Stimulated activated naive B cell treated with anti-CD40 and anti-IgM and Interleukin-4, amounts not matched to agents 10 μg/mL and 1 μg/mL and 100 μg/mL, for 72 hours (primary cell): ENCODE measurements at places on chromosomes 3 and 15.

DNA sequence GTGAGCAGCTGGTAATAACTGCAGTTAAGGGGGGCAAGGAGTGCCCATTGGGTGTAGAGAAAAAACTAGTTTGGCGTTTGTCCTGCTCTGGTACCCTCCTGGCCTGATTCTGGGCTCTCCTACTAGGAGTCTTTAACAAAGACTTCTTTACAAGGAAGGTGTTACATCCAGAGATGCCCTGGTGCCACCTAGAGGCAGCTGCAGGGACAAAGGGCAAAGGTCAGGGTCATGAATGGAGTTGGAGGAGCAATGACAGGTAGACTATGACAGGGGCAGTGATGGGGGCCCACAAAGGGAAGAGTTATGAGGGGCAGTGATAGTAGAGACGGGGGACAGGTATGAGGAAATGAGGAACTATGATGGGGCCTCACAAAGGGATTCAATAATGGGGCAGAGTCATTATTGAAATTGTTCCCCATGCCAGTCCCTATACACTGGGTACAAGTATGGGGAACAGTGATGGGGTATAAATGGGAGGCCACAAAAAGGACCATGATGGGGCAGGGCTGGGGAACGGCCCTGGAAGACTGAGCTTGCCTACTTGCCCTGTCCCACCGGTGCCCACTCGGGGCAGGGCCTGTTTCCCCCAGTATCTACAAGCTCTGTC lies 7.9 kb downstream of the CCDC71 start:
- no peaks in the 10 kb centered on the region for H3K27me3 ChIP-seq
- H3K27ac ChIP-seq = peak overlapping the region; percentile 42
- H3K4me3 ChIP-seq = no peak overlapping the region
- DNase-seq = peak; percentile 38
- H3K4me1 ChIP-seq = peaks cover 11% of the 10 kb centered on the region
- H3K36me3 ChIP-seq = peaks cover 2% of the 10 kb centered on the region

- no peaks in the 10 kb centered on the region for H3K27me3 ChIP-seq
- DNase-seq = no peak
- no peak overlapping the region for H3K4me3 ChIP-seq
- H3K4me1 ChIP-seq = no peaks in the 10 kb centered on the region
Measured at GRCh38 chr3:174791161-174791560, 68.0 kb upstream of the NAALADL2 start.

DNA sequence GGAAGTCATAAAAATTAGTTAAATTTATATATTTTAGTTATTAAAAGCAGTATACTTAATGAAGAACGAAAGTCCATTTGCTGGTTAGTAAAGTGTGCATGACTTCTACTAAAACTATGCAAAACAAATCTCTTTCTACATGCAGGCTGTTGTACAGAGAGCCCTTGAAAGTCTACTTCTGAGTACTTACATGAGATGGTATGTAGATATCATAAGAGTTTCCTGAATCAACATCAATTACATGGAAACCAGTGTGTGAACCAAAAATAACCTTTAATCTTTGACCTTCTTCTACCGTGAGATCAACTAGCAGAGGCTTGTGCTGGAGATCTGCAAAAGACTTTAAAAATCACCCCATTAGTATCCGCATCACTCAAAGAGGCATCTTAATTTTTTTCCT lies 42.1 kb upstream of the SLC2A2 start:
- DNase-seq = no peak
- no peaks in the 10 kb centered on the region for H3K27me3 ChIP-seq
- no peak overlapping the region for H3K27ac ChIP-seq
- H3K36me3 ChIP-seq = no peaks in the 10 kb centered on the region

DNA sequence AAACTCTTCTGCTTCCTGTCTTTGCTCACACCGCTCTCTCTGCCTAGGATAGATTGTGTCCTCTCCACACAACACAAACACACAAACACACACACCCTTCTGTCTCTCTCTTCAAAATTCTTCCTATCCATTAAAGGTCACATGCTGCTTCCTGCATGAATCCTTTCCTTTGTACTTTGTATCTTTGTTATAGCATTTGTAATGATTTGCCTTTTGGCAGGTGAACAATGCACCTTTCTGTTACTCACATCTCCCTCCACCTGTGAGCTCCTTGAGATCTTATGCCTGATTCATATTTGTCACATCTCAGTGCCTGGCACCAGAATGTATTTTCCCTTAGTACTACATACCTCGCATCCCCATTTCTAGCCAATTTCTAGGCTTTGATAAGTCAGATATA lies 251.4 kb upstream of the UMPS start:
- H3K27ac ChIP-seq = no peak overlapping the region
- H3K4me1 ChIP-seq = no peaks in the 10 kb centered on the region
- no peak overlapping the region for H3K4me3 ChIP-seq
- no peaks in the 10 kb centered on the region for H3K36me3 ChIP-seq

- no peak for DNase-seq
- peaks cover 61% of the 10 kb centered on the region for H3K27me3 ChIP-seq
- H3K36me3 ChIP-seq = no peaks in the 10 kb centered on the region
- no peak overlapping the region for H3K27ac ChIP-seq
Measured at GRCh38 chr3:184563941-184564684, 2.5 kb downstream of the EPHB3 start.

- no peak overlapping the region for H3K4me3 ChIP-seq
- no peaks in the 10 kb centered on the region for H3K36me3 ChIP-seq
- H3K4me1 ChIP-seq = peaks cover 36% of the 10 kb centered on the region
- no peak for DNase-seq
- peak overlapping the region; percentile 42 for H3K27ac ChIP-seq
- peaks cover 4% of the 10 kb centered on the region for H3K27me3 ChIP-seq
Measured at GRCh38 chr15:101152914-101153313, 98.9 kb downstream of the CHSY1 start.

GRCh38 chr15:67051088-67052045 lies 14.0 kb upstream of the SMAD3 start:
- no peak overlapping the region for H3K4me3 ChIP-seq
- DNase-seq = no peak
- H3K27ac ChIP-seq = no peak overlapping the region
- H3K36me3 ChIP-seq = no peaks in the 10 kb centered on the region
- H3K4me1 ChIP-seq = peaks cover 63% of the 10 kb centered on the region

DNA sequence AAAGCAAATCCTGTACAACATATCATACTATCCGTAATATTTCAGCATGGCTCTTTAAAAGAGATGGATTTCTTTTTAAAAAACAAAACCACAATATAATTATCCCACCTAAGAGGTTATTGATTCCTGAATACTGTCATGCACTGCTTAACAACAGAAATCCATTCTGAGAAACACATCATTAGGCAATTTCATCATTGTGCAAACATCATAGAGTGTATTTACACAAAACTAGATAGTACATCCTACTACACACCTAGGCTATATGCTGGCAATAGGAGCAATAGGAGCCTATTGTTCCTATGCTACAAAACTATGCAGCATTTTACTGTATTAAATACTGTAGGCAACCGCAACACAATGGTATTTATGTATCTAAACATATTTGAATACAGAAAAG lies 242.0 kb downstream of the NEK10 start:
- no peak overlapping the region for H3K27ac ChIP-seq
- H3K4me1 ChIP-seq = no peaks in the 10 kb centered on the region
- no peak overlapping the region for H3K4me3 ChIP-seq
- H3K36me3 ChIP-seq = no peaks in the 10 kb centered on the region
- no peaks in the 10 kb centered on the region for H3K27me3 ChIP-seq

DNA sequence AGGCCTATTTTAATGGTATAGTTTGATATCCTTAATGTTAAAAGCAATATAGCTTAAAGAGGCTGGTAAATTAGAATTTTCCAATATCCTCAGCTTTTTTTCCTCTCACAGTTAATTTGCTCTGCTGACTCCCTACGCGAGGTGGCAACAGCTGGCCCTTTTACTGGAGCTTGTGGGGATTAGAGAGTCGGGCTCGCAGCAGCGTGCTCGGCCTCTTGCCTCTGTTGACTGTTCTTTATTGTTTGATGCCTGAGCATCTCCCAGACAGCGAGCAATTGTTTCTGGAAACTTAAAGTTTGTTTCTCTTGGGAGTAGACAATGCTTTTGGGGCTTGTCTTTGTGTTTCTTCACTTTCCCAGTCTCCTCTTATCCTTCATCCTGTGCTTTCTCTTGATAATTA lies 80.8 kb downstream of the OPA1 start:
- H3K4me1 ChIP-seq = no peaks in the 10 kb centered on the region
- H3K36me3 ChIP-seq = peaks cover 34% of the 10 kb centered on the region
- no peaks in the 10 kb centered on the region for H3K27me3 ChIP-seq
- no peak for DNase-seq
- no peak overlapping the region for H3K4me3 ChIP-seq

GRCh38 chr15:70083946-70084345 lies 13.8 kb downstream of the TLE3 start:
- peaks cover 62% of the 10 kb centered on the region for H3K36me3 ChIP-seq
- no peaks in the 10 kb centered on the region for H3K27me3 ChIP-seq
- peaks cover 55% of the 10 kb centered on the region for H3K4me1 ChIP-seq
- no peak overlapping the region for H3K27ac ChIP-seq
- H3K4me3 ChIP-seq = no peak overlapping the region

GRCh38 chr3:139537361-139537760 lies 2.2 kb downstream of the RBP1 start:
- peaks cover 45% of the 10 kb centered on the region for H3K27me3 ChIP-seq
- H3K27ac ChIP-seq = no peak overlapping the region
- no peak overlapping the region for H3K4me3 ChIP-seq
- no peaks in the 10 kb centered on the region for H3K4me1 ChIP-seq
- no peaks in the 10 kb centered on the region for H3K36me3 ChIP-seq

- peaks cover 13% of the 10 kb centered on the region for H3K4me1 ChIP-seq
- no peak for DNase-seq
- H3K27me3 ChIP-seq = no peaks in the 10 kb centered on the region
- H3K4me3 ChIP-seq = no peak overlapping the region
Measured at GRCh38 chr15:67186688-67187087, 67.8 kb downstream of the AAGAB start.

- DNase-seq = no peak
- peak overlapping the region; percentile 56 for H3K27ac ChIP-seq
- peaks cover 50% of the 10 kb centered on the region for H3K36me3 ChIP-seq
- H3K27me3 ChIP-seq = no peaks in the 10 kb centered on the region
- no peak overlapping the region for H3K4me3 ChIP-seq
Measured at GRCh38 chr3:191357909-191358308, 27.6 kb upstream of the UTS2B start.

GRCh38 chr3:171770689-171771620 lies 39.3 kb downstream of the PLD1 start:
- H3K27me3 ChIP-seq = peaks cover 5% of the 10 kb centered on the region
- no peak for DNase-seq
- no peaks in the 10 kb centered on the region for H3K36me3 ChIP-seq
- H3K27ac ChIP-seq = no peak overlapping the region

GRCh38 chr15:58731756-58732535 lies 17.6 kb downstream of the ADAM10 start:
- no peak overlapping the region for H3K4me3 ChIP-seq
- no peaks in the 10 kb centered on the region for H3K27me3 ChIP-seq
- DNase-seq = no peak
- peaks cover 69% of the 10 kb centered on the region for H3K4me1 ChIP-seq
- H3K27ac ChIP-seq = peak overlapping the region; percentile 56
- peaks cover 14% of the 10 kb centered on the region for H3K36me3 ChIP-seq

- peaks cover 5% of the 10 kb centered on the region for H3K36me3 ChIP-seq
- H3K4me3 ChIP-seq = no peak overlapping the region
- DNase-seq = no peak
- no peaks in the 10 kb centered on the region for H3K4me1 ChIP-seq
Measured at GRCh38 chr3:139342054-139342453, 1.8 kb upstream of the MRPS22 start.

GRCh38 chr3:145857956-145858355 lies 303.0 kb downstream of the PLOD2 start:
- H3K27ac ChIP-seq = no peak overlapping the region
- no peaks in the 10 kb centered on the region for H3K36me3 ChIP-seq
- no peak for DNase-seq
- H3K27me3 ChIP-seq = no peaks in the 10 kb centered on the region
- no peak overlapping the region for H3K4me3 ChIP-seq
- H3K4me1 ChIP-seq = no peaks in the 10 kb centered on the region

DNA sequence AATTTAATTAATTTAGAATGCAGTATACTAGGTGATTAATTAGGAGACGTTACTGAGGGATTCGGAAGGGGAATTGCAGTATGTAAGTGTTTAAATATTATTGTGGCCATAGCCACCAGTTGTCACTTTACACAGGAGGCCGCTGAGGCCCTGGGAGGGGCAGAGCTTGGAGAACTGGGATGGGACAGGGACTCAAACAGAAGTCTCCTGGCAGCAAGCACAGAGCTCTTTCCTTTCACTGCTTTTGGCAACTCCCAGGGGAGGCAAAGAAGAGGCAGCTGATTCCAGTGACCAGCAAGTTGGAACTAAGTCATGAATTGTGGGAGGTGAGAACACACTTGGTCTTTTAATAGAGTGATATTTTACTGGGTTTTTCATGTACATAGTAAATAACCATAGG lies 248.6 kb downstream of the RPLP1 start:
- no peaks in the 10 kb centered on the region for H3K36me3 ChIP-seq
- no peak overlapping the region for H3K4me3 ChIP-seq
- H3K4me1 ChIP-seq = peaks cover 16% of the 10 kb centered on the region
- no peak overlapping the region for H3K27ac ChIP-seq
- no peak for DNase-seq
- H3K27me3 ChIP-seq = peaks cover 25% of the 10 kb centered on the region

DNA sequence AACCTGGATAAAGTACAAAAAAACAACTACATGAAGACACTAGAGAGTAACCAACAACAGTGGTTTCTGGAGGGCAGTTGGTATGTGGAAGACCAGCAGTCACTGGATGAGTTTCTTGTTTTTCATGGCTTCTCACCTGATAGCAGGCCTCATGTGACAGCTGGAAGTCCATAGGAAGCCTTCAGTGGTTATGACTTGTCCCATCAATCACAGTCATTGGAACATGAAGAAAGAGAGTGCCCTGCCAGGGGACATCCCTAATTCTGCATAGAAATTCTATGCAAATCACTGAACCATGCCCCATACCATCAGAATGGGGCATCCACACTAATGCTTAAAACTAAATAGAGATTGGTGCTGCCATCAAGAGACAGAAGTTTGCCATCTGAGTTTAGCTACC lies 81.6 kb downstream of the AKAP13 start:
- peak overlapping the region; percentile 20 for H3K27ac ChIP-seq
- no peak for DNase-seq
- H3K4me1 ChIP-seq = peaks cover 71% of the 10 kb centered on the region
- peaks cover 24% of the 10 kb centered on the region for H3K36me3 ChIP-seq

DNA sequence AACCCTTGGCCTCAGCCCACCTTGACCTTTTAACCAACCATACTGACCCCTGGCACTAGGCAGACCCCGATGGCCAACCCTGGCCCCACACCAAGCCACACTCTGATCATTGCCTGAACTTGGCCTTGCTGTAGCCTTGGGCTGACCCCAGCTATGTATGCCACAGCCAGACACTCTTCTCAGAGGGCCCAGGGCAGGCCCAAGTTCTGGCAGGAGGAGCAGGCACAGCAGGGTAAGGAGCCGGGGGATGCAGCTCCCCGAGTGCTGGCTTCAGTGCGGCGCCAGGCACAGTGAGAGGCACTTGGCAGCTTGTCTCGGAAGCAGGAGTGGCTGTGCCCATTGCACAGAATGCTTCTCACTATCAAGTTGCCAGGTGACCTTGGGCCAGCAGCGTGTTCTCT lies 22.3 kb downstream of the PRR20G start:
- no peak overlapping the region for H3K4me3 ChIP-seq
- H3K4me1 ChIP-seq = no peaks in the 10 kb centered on the region
- H3K27me3 ChIP-seq = peaks cover 15% of the 10 kb centered on the region
- H3K36me3 ChIP-seq = no peaks in the 10 kb centered on the region

- H3K4me1 ChIP-seq = no peaks in the 10 kb centered on the region
- no peaks in the 10 kb centered on the region for H3K36me3 ChIP-seq
- no peaks in the 10 kb centered on the region for H3K27me3 ChIP-seq
- H3K4me3 ChIP-seq = no peak overlapping the region
- no peak overlapping the region for H3K27ac ChIP-seq
Measured at GRCh38 chr3:40055956-40056355, 246.5 kb downstream of the MYRIP start.
